ENCODE measurements at places on chromosomes 11 and 22.

GRCh38 chr22:25048659-25049647 is 96.4 kb downstream of the KIAA1671 start:
- no peaks in the 10 kb centered on the region for H3K27me3 ChIP-seq
- H3K27ac ChIP-seq = no peak overlapping the region
- DNase-seq = peak; percentile 84
- peaks cover 12% of the 10 kb centered on the region for H3K36me3 ChIP-seq
- no peak overlapping the region for H3K4me3 ChIP-seq

DNA sequence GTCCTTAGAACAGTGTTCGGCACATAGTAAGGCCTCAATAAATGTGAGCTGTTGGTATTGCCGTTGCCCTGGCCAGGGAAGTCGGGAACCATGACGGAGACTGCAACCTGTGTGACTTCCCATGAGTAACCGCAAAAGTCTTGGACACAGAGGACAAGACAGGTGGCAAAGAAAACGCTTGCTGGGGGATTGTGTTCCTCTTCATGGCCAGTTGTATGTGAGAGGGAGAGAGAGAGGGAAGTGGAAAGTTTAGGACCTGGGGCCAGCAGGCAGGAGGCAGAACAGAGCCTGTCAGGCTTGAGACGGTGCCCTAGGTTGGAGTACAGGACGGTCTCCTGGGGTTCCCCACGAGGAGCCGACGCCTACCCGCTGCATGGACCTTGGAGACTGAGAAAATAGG is 90.2 kb downstream of the CEP164 start:
- no peaks in the 10 kb centered on the region for H3K4me1 ChIP-seq
- DNase-seq = no peak
- no peak overlapping the region for H3K27ac ChIP-seq
- H3K36me3 ChIP-seq = peaks cover 9% of the 10 kb centered on the region

GRCh38 chr11:112538534-112539280 is 278.0 kb upstream of the PLET1 start:
- DNase-seq = no peak
- no peaks in the 10 kb centered on the region for H3K36me3 ChIP-seq
- H3K27me3 ChIP-seq = no peaks in the 10 kb centered on the region
- no peak overlapping the region for H3K27ac ChIP-seq
- H3K4me1 ChIP-seq = no peaks in the 10 kb centered on the region

- no peak for DNase-seq
- H3K27ac ChIP-seq = no peak overlapping the region
- H3K4me3 ChIP-seq = no peak overlapping the region
- no peaks in the 10 kb centered on the region for H3K27me3 ChIP-seq
- peaks cover 14% of the 10 kb centered on the region for H3K4me1 ChIP-seq
- H3K36me3 ChIP-seq = no peaks in the 10 kb centered on the region
These were observed 14.7 kb upstream of the APOL6 start for GRCh38 chr22:35633520-35633919.

DNA sequence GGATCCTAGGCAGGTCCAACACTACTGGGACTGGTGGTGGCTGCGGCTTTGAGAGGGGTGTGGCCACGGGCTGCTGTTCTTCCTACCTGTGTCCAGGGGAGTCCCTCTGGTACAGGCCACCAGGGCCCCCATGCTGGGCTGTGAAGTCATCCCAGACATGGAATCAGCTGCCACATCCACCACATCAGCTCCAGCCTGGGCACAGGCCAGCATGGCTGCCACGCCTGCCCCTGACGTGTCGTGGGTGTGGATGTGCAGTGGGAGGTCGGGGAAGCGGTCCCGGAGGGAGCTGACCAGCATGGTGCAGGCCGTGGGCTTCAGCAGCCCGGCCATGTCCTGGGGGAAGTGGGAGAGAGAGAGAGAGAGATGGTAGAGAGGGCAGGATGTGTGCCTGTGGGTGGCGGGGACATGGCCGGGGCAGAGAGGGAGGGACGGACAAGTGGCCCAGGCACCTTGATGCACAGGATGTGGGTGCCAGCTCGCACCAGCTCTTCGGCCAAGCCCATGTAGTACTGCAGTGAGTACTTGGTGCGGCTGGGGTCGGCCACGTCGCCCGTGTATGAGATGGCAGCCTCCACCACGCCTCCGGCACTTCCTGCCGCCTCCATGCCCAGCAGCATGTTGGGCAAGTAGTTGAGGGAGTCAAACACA is 6.2 kb upstream of the LRFN4 start:
- peaks cover 26% of the 10 kb centered on the region for H3K36me3 ChIP-seq
- DNase-seq = peak; percentile 22
- no peak overlapping the region for H3K4me3 ChIP-seq

GRCh38 chr22:29377979-29378378 is 10.4 kb downstream of the AP1B1 start:
- no peak overlapping the region for H3K27ac ChIP-seq
- DNase-seq = no peak
- peaks cover 6% of the 10 kb centered on the region for H3K36me3 ChIP-seq
- H3K4me1 ChIP-seq = peaks cover 5% of the 10 kb centered on the region

DNA sequence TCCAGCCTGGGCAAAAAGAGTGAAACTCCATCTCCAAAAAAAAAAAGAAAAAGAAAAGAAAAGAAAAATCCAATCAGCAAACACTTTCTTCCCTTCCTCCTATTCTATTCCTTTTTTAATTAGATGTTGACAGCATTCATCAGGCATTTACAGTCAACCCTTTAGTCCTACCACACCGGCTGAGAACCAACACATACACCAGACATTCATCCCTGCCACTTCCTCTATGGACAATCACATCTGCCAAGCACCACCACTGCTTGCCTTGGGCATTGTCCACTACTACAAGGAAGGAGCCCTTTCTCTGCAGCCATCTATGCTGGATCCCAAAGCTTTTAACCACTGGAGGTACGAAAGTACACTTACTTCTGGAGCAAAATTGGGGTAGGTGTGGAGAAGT is 9.4 kb upstream of the SLN start:
- H3K4me1 ChIP-seq = no peaks in the 10 kb centered on the region
- peaks cover 5% of the 10 kb centered on the region for H3K27me3 ChIP-seq
- H3K4me3 ChIP-seq = no peak overlapping the region
- H3K27ac ChIP-seq = no peak overlapping the region
- no peaks in the 10 kb centered on the region for H3K36me3 ChIP-seq

- H3K4me1 ChIP-seq = no peaks in the 10 kb centered on the region
- no peak overlapping the region for H3K4me3 ChIP-seq
- no peaks in the 10 kb centered on the region for H3K36me3 ChIP-seq
- DNase-seq = no peak
- no peaks in the 10 kb centered on the region for H3K27me3 ChIP-seq
These were observed 37.3 kb upstream of the TOP3B start for GRCh38 chr22:22019659-22020424.

DNA sequence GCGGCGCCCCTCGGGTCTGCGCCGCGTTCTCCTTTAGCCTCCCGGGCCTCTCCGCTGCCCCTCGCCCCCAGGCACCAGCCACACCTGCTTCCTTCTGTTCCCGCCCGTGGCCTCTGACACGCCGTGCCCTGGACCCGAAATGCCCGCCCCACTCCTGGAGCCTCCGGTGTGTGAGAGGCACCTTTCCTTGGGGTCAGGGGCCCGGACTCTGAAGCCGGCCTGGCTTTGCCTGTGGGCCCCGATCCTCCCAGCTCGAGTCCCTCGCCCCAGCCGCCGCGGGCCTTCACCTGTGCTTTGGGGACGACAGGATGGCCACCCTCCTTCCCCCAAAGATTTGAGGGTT is 661 bp upstream of the CDPF1 start:
- peaks cover 43% of the 10 kb centered on the region for H3K4me1 ChIP-seq
- peaks cover 3% of the 10 kb centered on the region for H3K36me3 ChIP-seq
- DNase-seq = no peak
- peak overlapping the region; percentile 91 for H3K4me3 ChIP-seq

DNA sequence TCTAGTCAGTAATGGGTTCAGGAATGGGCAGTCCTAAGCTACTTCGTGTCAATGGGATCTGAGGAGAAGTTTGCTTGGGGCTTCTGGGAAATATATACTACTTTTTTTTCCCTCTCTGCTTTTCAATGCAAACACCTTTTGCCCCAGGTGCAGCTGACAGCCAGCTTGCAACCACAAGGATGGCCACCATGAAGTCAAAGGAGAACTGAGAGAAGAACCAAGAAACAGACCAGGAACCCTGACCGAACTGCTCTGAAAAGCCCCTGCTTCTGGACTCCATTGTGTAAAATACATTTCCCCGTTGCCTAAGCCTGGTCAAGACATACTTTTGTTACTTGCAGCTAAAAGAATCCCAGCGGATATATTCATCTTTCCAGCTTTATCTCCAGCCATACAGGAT is 20.1 kb upstream of the CD44 start:
- no peak overlapping the region for H3K27ac ChIP-seq
- no peaks in the 10 kb centered on the region for H3K36me3 ChIP-seq
- H3K4me1 ChIP-seq = peaks cover 4% of the 10 kb centered on the region
- DNase-seq = no peak
- H3K27me3 ChIP-seq = no peaks in the 10 kb centered on the region

DNA sequence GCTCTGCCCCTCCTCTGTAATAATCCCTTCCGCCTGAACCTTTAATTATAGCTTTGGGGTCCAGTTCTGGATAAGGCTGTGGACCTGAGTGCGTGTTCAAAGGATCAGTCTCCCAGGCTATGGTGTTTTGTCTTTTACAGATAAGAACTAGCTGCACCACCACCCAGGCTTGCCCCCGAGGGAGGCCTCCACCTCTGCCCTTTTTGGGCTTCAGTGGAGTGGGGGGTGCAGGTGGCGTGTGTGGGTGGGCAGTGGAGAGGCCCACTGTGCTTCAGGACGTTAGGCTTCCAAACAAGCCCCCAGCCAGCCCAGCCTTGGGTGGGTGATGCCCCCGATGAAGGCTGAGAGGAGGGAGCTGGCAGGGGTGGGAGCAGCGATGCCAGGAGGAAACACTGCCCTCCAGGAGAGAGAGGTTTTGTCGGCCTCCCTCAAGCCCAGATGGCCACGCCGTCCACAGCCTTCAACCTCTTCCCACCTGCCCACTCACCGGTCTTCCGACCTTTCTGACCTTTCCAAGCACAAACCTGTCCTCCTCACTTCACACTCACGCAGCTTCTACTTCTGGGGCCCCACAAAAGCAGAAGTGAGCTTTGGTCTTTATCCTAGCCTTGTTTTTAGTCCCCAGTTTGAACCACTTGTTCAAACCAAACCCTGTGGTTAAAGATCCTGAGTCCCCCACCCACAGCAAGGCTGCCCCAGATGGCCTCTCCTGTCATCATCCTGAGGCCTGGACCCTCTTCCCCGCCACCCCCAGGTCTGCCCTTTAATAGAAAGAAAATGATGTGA is 20.4 kb downstream of the PSMD13 start:
- no peak overlapping the region for H3K27ac ChIP-seq
- no peaks in the 10 kb centered on the region for H3K4me1 ChIP-seq
- H3K27me3 ChIP-seq = no peaks in the 10 kb centered on the region
- H3K36me3 ChIP-seq = peaks cover 15% of the 10 kb centered on the region

DNA sequence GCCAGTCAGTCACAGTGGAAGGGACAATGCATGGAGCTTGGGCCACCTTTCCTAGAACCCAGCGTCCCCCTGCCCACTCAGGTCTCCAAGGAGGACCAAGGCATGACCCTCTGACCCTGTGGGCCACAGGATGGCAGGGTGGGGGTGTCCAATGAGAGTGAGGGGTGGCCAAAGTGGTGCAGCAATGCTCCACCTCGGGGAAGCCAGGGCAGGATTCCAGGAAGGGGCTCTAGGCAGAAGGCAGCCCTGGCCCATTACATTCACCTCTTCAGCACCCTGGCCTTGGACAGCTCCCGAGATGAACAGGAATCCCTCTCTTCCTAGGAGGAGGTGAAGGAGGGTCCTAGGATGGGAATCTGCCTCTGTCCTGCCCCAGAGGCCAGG is 597.5 kb downstream of the BRD1 start:
- no peaks in the 10 kb centered on the region for H3K4me1 ChIP-seq
- no peak overlapping the region for H3K27ac ChIP-seq
- DNase-seq = no peak

DNA sequence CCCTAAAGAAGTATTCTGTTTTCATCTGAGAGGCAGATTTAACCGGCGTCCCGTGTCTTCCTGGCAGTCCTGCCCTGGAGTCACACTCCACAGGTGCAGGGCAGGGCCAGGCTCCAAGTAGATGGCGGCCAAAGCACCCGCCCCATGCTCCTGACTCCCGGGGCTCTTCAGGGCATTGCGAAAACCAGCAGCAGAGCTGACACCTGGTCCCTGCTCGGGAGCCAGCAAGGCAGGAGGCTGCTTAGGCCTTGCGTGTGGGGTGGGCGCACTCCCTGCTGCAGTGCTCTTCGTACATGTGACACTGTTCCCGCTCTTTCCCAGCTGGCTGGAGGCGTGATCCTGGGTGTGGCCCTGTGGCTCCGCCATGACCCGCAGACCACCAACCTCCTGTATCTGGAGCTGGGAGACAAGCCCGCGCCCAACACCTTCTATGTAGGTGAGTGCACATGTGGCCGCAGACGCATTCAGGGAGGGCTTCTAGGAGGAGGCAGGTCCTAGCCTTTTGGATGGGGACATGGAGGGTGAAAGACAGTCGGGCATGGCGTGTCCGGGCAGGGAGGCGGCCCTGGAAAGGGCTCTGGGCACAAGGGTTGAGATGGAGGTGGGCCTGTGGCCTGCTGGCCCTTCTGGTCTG is 10.3 kb upstream of the TSSC4 start:
- H3K27me3 ChIP-seq = no peaks in the 10 kb centered on the region
- H3K36me3 ChIP-seq = peaks cover 38% of the 10 kb centered on the region
- peaks cover 32% of the 10 kb centered on the region for H3K4me1 ChIP-seq
- no peak for DNase-seq

DNA sequence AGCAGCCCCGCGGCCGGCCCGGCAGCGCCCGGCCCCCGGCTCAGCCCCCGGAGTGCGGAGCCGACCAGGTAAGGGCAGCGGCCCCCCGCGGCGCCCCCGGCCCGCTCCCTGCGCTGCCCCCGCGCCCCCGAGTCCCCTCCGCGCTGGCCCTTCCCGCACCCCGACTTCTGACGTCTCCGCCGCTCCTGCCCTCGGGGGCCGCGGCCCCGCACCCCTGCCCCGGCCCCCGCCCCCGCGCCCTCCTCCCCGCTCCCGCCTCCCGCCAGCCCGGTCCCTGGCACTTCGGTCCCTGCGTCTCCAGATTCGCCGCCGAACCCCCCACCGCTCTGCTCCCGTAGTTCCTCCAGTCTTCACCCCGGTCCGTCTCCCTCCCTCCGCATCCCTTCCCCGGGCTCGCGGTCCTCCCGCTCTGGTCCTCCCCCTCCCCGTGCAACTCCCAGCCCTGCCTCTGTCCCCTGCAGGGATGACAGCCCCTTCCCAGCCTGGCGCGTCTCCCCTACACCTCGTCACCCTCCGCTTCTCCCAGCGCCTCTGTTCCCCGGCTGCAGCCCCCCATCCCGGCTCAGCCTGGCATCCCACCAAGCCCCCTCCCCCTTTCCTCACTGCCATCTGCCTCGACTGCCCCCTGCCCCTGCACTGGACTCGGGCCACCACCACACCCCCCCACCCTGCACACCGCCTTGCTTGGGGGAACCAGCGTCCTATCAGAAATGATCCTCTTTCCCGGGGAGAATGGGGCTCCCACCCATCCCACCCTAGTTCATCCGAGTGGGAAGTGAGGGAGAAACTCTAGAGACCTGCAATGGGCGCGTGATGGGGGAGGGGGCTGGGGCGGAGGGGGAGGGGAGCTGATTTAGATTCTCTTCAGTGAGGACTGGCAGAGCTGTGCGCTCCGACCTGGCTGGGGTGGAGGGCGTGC is 531 bp downstream of the GRIK4 start:
- H3K27ac ChIP-seq = no peak overlapping the region
- peak overlapping the region; percentile 54 for H3K4me3 ChIP-seq
- H3K27me3 ChIP-seq = peaks cover 18% of the 10 kb centered on the region
- H3K4me1 ChIP-seq = peaks cover 28% of the 10 kb centered on the region
- no peaks in the 10 kb centered on the region for H3K36me3 ChIP-seq
- DNase-seq = peak; percentile 76
